ENCODE measurements at places on chromosomes 1 and 21. TPM values are rescaled to one million over a fixed set of nuclear protein-coding genes. Genes with fewer than 3 reads are reported as not detected.

DNA sequence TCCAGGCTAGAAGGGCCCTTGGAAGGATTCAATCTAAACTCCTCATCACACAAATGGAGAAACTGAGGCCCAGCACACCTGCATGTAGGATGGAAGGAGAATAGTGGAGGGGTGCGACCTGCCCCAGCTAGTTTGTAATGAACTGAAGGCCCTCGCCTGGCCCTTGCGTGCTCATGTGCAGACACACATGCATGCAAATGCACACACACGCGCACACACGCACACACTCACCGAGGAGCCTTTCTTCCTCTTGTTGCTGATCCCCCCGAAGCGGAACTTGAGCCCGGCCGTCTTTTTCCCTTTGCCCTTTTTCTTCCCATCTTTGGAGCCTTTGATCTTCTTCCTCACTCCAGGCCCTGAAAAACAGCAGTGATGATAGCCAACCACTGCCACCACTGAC is 27.9 kb downstream of the CHD5 start:
- DNase-seq, result no peak

GRCh38 chr1:194055536-194055935 is 869.1 kb upstream of the B3GALT2 start:
- DNase-seq, result no peak

LCA5L gene
- total RNA-seq, result 0.55 TPM

PAQR6 gene
- total RNA-seq, result 1.4 TPM

TNFSF4 gene
- total RNA-seq, result 0.45 TPM

Data from mesenteric fat pad (tissue), 1 donor.